Activated naive CD4-positive, alpha-beta T cell treated with Interleukin-2 at 50 U/mL for 16 hours (primary cell): ENCODE measurements at places on chromosomes 2 and 18.

GRCh38 chr2:211766689-211767088 is 771.9 kb downstream of the ERBB4 start:
- no peak for DNase-seq

- DNase-seq: no peak
Measured at GRCh38 chr2:144403933-144404332, 116.0 kb downstream of the ZEB2 start.

DNA sequence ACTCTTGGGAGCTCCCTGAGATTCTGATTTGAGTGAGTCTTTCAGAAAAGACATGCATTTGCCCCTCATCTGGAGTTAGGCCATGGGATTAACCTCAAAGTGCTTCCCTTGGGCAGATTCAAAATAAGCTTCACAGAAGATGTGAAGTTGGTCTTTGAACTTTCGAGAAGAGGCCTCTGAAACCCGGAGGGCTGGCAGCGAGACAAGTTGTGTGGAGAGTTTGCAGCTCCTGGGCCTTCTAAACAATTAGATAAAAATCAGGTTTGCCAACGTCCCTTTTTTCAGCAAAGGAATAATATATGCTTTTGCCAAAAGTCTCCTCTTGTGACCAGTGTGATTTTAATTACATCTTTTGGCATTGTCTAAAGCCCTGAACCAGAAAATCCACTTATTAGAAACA is 489.7 kb downstream of the SOX11 start:
- no peak for DNase-seq

DNA sequence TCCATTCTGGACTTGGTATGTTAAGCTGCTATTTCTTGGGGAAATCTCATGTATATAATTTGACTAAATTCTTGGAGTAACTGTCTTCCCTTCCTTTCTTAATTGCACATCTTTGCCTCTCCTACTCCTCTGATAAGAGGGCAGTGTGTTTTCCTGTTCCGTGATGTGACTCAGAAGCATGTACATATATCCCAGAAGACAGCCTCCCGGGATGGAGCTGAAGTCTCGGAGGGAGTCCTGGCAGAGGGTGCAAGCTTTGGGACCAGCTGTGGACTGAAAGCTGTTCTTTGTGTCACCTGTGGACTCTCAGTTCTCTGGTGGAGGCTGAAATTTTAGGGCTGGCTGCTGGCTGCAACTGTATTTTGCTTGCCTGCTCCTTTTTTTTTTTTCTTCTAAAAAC is 54.7 kb upstream of the MGAT5 start:
- no peak for DNase-seq

DNA sequence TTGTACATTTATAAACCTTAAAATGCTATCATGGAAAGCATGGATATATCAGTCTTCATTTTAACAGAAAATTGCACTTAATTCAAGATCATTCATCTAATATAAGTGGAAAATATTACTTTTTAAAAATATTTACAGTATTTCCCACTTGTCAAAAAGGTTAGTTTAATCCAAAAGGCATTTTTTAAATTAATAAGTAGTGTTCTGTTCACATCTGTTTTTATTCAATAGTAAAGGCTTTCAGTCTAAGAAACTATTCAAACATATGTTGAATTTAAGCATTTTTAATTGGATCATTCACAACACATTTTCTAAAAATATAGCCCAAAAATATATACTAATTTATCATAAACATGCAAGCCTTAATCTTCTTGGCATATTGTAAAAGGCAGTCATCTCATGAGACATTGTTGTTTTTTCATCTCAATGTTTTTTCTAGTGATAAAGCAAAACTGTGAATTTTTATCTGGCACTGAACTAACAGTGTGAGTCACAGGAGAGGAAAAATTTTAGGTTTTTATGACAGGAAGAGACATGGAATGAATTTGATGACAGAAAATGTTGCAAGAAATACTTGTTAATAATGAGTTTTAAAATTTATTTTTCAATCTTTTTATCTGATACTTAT is 1642.5 kb upstream of the TMEFF2 start:
- DNase-seq: no peak

DNA sequence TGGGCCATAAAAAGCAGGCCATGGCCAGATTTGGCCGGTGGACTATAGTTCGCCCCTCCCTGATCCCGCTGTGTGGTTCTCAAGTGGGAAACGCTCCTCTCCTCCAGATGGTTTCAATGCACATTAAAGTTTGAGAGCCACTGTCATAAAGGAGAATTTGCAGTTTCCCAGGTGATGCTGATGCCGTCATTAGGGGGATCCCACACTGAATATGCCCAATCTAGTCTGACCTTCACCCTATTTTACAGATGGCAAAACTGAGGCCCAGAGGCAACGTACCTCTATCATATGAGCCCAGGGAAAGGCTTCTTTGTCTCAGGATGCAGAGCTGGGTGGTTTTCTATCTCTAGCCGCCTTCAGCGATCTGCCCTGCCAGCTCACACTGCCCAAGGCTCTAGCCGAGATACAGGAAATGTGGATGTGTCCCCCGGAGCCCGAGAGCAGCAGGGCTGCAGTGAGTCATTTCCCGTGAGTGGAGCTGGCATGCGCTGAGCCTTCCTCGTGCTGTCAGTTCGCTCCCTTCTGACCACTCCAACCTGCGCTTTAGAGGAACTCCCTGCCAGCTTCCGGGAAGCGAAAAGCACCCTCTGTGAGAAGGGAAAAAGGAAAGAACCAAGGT is 116.2 kb downstream of the SMAD7 start:
- DNase-seq: peak; percentile 79

- DNase-seq: no peak
Measured at GRCh38 chr18:78794071-78794430, 185.6 kb upstream of the SALL3 start.

GRCh38 chr2:217660423-217660822 is 342.4 kb downstream of the TNS1 start:
- no peak for DNase-seq
